Activated CD8-positive, alpha-beta memory T cell treated with anti-CD3 and anti-CD28 coated beads, Interleukin-2, amount 50 U/mL, for 4 hours (primary cell): ENCODE measurements at places on chromosomes 7 and 10.

DNA sequence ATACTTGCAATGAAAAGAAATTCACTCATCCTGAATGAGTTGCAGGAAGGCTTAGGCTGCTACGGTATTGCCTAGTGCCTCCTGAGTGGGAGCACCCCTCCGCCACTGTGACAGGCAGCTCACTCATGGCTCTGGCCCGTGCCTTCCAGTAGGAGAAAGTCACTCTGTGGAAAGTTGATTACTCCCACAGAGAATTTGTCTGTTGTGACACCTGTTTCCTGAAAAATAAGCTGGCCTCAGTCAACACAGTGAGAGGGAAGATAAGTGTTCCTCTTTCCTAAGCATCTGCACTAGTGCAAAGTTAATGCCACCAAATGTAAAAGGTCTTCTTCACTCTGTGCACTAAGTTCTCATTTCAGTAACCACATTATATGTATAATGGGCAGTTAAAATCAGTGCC, 158.8 kb upstream of the INHBA start:
- no peak for DNase-seq

DNA sequence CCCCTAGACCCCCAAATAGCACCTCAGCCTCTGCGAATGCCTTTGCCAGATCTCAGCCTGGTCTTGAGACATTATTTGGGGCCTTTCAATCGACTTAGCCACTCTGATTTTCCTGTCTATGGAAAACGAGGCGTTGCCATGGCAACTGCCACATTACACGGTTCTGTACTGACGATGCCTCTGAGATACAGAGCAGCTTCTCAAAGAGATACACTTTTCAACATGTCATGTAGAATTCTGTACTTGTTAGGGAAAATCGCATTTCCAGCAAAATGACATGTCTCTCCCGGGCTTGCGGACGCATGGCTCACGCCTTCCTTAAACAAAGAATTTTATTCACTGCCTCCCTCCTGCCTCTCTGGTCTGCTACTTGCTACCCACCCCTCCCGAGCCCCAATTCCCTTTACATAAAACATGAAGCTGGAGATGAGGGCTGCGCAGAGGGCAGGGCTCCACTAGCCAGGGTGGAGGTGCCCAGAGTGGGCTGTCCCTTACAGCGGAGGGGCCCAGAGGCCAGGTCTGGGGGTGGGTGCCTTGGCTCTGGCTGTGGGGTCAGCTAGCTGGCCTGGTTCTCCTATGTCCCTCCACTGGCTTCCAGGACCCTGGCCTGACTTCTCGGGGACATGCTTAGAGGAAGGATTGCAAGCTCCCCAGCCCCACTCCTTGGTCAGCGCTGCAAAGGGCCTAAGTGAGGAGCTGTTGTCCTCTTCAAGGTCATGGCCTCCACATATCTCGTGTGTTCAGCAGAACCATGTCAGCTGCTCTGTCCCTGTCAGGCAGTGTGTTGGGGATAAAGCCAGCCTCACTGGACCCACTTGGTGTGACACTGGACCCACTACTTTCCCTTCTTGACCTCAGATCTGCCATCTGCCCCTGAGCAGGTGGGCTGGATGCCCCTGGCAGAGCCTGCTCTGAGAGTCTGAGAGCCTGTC, 342.5 kb downstream of the RPS24 start:
- DNase-seq = no peak

- DNase-seq = no peak
Measured at GRCh38 chr7:82672078-82672477, 228.5 kb upstream of the CACNA2D1 start.

DNA sequence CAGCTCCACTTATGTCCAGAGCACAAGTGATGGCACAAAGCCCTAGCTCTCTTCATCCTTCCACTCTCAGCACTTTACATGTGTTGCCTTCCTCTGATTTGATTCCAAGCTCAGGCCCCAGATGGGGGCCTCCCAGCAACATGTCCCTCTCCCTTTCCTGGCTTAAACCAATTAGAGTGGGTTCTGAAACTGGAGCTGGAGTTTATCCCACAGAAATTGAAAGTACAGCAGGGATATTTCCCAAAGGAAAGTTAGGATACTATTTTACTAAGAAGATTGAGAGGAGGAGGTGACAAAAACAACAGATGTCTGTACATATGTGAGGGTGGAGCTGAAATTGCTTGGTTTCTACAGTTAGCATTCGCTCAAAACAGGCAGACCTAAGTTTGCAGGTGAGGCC, 724.6 kb downstream of the AUTS2 start:
- DNase-seq = no peak

DNA sequence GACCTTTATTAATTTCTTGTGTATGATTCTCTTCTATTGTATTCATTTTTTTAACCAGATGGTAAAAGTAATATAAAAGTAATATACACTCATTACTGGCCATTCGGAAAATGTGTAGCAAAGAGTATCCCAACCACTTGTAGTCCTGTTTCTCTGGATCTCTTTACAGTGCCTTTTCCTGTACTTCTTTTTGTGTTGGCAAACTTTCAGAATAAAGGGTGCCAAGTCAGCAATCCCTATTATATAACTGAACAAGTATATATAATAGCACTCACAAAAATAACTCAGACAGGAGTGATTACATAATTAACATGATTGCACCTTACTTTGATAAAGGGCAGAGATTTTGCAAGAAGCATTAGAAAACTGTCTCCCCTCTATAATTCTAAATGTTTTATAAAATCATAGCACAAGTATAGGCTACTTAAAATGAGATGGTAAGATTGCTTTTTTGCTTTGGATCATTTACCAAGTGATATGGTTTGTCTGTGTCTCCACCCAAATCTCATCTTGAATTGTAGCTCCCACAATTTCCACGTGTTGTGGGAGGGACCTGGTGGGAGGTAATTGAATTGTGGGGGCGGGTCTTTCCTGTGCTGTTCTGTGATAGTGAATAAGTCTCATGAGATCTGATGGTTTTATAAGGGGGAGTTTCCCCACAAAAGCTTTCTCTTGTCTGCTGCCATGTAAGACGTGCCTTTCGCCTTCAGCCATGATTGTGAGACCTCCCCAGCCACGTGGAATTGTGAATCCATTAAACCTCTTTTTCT, 41.5 kb upstream of the EPC1 start:
- no peak for DNase-seq

GRCh38 chr10:84026821-84027257, 112.5 kb upstream of the GHITM start:
- no peak for DNase-seq

DNA sequence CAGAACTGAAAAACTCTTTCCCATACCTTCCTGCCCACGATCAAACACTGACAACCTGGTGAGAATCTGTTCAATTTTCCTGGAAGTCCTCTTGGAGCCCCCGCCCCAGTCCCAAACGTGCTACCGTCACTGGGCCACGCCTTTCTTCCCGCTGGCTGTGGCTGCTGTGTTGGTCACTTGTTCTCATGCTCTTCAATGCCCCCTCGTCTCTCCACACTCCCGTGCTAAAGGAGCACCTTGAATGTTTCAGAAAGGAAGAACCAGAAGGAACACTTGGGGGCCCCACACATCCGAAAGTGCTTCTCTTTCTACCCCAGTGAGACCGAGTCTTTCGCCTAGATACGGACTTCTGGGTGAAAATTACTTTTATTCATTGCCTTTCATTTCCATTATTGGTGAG, 215.1 kb downstream of the DIP2C start:
- DNase-seq = no peak

DNA sequence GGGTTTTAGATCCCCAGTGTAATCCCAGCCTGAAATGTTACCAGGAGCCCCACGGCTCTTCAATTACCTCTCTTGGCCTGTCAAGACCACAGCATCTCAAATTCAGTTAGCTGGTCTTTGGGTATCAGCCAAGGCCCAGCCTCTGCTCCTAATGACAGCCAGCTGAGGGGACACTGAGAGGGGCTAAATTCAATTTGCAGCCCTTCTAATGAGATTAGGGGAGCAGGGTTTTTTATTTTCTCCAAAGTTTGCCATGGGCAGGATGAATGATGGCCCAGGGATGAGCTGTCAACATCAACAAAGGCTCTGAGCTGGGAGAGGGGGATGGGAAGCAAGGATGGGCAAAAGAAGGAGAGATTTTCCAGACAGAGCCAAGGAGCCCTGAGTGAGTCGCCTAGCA, 116.8 kb upstream of the TBX20 start:
- DNase-seq = no peak

DNA sequence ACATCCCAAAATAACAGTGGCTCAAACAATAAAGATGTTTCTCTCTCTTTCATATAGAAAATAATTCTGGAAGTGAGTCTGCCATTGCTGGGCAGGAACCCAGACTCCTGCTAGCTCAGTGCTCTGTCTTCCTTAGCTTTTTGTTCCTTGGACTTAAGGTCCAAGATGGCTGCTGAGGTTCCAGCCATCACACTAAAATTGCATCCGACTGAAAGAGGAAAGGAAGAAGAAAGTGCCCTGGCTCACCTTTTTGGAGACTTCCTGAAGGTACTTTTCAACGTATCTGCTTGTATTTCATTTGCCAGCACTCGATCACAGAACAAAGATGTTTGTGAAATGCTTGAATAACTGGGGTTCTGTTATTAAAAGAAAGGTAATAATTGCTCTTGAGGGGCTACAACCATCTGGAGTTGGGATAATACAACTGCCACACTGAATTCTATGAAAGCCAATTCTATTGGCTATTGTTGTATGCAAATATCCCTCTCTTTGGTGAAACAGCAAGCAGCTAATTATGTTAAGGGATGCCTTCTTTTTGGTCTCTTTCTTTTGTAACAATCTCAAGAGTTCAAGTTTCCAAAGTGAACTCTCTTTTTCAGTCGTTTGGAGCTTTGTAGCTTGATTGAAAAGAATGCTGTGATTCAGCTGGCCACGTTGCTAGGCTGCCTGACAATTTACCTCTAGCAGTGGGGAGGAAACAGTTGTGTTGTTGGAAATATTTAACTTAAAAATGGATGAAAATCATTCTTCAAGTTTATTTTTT, 83.9 kb downstream of the BAMBI start:
- no peak for DNase-seq

GRCh38 chr7:119708891-119709290, 564.1 kb upstream of the KCND2 start:
- DNase-seq = no peak

- no peak for DNase-seq
Measured at GRCh38 chr10:34078745-34079470, 736.2 kb downstream of the PARD3 start.

DNA sequence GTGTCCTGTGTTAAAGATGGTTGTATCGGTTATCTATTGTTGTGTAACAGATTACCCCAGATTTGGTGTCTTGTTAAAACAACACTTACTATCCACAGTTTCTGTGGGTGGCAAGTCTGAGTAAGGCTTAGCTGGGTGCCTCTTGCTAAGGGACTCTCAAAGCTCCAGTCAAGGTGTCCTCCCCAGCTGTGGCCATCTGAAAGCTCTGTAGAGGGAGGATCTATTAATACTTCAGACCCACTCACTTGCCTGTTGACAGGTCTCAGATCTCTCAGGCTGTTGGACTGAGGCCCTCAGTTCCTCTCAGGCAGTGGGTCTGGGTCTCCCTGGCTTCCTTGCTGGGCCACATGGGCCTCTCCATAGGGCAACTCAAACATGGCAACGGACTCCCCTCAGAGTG, 19.6 kb downstream of the ARID5B start:
- DNase-seq = no peak

GRCh38 chr7:118502235-118502634, 277.7 kb downstream of the ANKRD7 start:
- DNase-seq = no peak

- DNase-seq = no peak
Measured at GRCh38 chr7:143954135-143954534, 509 bp upstream of the OR2F1 start.

- no peak for DNase-seq
Measured at GRCh38 chr10:62374862-62375710, 917 bp downstream of the ZNF365 start.

- no peak for DNase-seq
Measured at GRCh38 chr10:17344206-17344605, 110.2 kb downstream of the ST8SIA6 start.

GRCh38 chr7:47818796-47819606, 129.3 kb downstream of the PKD1L1 start:
- DNase-seq = peak; percentile 29

GRCh38 chr10:21293518-21294356, 231.7 kb downstream of the SKIDA1 start:
- no peak for DNase-seq

DNA sequence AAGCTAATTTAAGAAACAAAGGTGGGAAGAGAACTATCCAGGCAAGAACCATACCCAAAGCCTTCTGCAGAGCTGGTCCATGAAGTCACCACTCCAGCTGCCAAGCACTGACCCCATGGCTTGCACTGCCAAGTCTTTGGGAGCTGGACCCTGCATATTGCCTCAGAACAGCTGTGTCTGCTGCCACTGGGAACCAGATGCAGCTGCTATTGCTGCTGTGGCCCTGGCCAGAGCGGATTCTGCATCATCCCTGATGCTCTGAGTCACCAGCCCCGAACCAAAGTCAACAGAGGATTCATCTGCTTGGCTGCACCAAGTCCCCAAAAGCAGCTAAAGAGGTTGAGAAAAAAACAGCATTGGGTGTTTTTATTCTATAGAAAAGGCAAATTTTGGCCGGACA, 39.2 kb upstream of the GSAP start:
- DNase-seq = no peak

GRCh38 chr7:23852988-23853387, 143.0 kb downstream of the STK31 start:
- no peak for DNase-seq

- no peak for DNase-seq
Measured at GRCh38 chr7:50488379-50488778, 38.2 kb upstream of the FIGNL1 start.

GRCh38 chr7:139648941-139649425, 125.5 kb downstream of the CLEC2L start:
- DNase-seq = no peak
